ENCODE measurements at places on chromosomes 6 and 20. TPM values are rescaled to one million over a fixed set of nuclear protein-coding genes. Genes with fewer than 3 reads are reported as not detected.

DNA sequence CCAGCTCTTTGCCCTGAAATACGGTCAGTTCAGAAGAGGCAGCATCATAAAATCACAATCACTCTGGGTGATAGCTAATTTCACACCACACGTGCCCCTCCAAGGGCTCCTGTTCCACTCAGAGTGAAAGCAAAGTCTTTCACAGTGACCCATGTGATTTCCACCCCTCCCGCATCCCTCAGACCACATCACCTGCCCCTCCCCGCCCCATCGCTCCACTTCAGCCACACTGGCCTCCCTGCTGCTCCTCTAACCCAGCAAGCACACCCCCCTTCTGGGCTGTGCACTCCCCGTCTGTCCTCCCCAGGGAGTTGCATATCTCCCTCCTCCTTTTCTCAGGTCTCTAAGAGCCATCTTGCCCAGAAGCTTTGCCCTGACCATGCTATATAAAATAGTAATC, 74.5 kb downstream of the PSMG4 start:
- no peak for DNase-seq

- no peak for DNase-seq
Observed at GRCh38 chr20:11727708-11728107, 190.0 kb upstream of the BTBD3 start.

- DNase-seq: no peak
Observed at GRCh38 chr6:156731396-156731795, 45.8 kb upstream of the ARID1B start.

GRCh38 chr6:118771253-118771652, 119.9 kb upstream of the CEP85L start:
- DNase-seq: no peak

- DNase-seq: no peak
Observed at GRCh38 chr6:100695445-100695844, 185.7 kb downstream of the ASCC3 start.

DNA sequence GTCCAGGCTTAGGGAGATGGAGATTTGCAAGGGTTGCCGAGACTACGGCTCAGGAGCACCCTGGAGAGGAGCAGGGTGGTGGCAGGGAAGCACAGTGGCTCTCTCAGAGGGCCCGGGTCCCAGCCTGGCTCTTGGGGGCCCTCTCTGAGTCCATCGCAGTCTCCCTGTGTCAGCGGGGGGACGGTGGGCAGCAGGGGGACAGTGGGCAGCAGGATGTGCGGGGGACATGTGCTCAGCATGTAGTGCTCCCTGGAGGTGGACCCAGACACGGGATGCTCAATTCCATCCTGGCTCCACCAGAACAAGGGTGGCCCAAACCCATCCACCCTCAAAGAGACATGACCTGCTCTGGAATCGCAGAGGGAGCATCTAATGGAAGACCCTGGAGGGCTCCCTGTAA, 43.0 kb upstream of the ZBP1 start:
- DNase-seq: peak; percentile 11

GRCh38 chr6:150238336-150238741, 95.5 kb downstream of the PPP1R14C start:
- no peak for DNase-seq

DNA sequence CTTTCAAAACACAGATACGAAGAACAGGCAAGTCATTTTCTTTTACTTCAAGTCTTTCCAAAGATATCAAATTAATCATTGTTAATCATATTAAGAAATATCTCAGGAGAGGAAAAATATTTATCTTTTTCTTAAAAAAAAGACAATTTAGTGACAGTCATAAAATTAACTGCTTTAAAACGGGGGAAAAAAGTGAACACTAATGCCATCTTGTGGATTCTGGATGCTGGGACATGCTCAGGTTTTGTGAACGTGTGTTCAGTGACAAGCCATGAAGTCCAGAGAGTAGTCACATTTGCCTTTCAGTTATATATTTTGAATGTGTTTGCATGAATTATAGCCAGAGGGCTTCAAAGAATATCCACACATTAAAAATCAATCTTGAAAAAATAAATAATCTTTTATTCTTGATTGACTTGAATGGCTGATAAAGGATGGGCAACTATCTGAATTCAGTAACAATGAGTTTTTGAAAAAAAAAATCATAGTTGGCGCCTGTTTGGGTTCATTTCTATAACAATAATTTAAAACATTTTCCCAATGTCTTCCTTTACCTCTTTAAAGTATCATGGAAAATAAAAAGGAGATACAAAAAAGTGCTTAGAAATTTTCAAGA, 74.7 kb upstream of the NOX3 start:
- DNase-seq: no peak

- DNase-seq: no peak
Observed at GRCh38 chr6:36032261-36032660, 4.7 kb downstream of the MAPK14 start.

DNA sequence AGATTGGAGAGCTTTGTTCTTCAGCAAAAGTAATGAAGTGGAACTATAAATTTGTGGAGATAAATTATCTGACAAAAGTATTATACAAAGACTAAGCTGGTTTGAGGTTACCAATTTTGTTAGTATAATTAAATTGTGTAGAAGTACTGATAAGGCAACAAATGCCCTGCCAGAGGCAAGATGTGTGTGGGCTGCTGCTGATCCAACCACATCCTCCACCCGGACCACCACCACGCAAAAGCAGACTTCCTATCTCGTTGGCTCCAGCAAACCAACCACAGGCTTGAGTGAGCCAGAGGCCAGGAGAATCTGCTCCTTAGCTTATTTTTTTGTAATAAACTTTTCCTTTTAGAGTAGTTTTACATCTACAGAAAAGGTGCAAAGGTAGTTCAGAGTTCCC, 1.1 kb upstream of the MYLK4 start:
- DNase-seq: no peak

- no peak for DNase-seq
Observed at GRCh38 chr6:69580706-69581105, 216.1 kb downstream of the LMBRD1 start.

- no peak for DNase-seq
Observed at GRCh38 chr20:32439132-32439829, 81.2 kb downstream of the ASXL1 start.

DNA sequence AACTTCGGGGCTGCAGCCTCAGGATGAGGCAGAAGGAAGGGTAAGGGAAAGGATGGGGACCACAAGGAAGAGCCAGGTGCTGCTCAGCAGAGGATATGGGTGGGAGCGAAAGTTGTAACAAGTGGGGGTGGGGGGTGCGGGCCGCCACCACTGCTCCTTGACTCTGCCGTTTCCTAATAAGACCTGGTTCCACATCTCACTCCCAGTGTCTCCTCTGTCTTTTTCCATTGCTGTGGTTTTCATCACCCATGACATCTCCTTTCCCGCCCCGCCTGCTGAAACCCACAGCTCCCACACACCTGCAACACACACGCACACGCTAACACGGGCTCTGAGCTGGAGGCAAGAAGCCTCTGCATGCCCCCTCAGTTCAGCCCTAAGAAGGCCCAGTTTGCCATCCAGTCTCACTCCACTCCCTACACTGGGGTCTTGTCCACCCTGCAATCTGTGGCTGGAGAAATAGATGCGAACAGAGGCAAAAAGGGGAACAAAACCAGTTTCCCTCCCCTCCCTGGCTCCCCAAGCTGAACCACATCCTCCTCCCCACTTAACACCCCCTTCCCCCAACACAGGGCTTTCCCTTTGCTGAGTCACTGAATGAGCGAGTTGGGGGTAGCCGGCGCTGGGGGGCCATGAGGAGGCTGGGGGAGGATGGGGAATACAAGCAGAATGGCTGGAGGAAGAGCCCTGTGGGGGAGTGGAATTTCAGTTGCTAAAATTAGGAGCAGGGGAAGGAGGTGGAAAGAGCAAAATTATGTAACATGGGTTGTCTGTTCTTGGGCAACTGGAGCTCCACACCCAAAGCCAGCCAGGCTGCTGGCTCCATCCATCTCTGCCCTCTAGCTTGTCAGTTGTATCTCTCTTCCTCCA, 11.5 kb downstream of the NFKBIL1 start:
- peak; percentile 58 for DNase-seq

DNA sequence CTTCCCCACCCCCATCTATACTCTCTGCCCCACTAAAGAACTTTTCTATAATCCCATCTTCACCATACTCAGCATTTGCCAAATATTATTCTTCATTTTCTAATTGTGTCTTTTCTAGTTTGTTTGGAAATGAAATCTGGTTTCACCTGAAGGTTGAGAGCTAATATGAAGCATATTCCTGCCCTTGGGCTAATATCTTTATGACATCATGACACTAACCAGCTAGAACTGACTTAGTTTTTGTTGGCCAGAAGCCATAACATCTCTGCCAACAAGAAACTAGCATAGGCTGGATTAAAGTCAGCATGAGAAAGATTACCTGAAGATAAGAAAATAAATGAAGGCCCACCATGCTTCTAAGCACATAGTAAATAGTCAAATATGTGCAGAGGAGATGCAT, 16.7 kb downstream of the UNC5CL start:
- DNase-seq: no peak

GRCh38 chr6:152399399-152399798, 237.8 kb downstream of the SYNE1 start:
- DNase-seq: no peak

DNA sequence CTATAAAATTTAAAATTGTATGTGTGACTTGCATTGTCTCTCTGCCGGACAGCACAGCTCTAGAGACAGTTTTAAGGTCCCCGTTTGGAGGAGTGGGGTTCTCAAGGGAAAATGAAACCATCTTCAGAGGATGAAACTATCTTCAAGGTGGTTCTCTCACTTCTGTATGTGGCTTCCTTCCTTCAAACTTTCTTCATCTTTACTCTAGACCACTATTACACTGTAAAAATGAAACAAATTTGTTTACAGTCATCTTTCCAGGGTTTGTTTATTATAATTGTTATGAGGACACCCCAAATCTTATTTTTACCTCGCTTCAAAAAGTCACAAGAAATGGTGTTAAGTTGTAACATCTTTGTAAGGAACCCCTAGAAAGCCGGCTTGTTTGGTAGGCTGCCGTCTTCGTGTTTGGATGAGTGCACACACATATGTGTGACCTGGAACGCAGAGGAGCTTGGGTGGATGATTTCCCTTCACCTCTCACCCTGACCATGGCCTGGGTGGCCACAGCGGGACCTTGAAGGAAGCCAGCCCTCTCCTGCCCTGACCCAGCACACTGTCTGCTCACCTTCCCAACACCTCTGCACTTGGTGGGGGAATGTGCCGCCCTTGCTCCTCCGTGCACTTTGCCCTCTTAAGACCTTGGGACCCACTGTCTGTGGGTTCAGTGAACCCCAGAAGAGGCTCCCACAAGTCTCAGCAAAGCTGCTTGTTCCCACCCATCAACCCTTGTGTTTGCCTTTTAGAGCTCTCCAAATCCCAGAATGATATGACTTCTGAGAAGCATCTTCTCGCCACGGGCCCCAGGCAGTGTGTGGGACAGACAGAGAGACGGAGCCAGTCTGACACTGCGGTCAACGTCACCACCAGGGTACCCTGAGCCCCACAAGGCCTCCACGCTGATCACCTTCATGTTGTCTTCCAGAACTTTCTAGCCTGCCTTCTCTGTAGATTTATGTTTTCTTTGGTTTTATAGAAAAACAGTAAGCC, 67.8 kb downstream of the SYTL3 start:
- DNase-seq: no peak

- no peak for DNase-seq
Observed at GRCh38 chr6:143817621-143818020, 25.5 kb upstream of the LTV1 start.

The SLC17A2 gene
- total RNA-seq: not detected

The TGM3 gene
- not detected for total RNA-seq

The RAET1L gene
- total RNA-seq: not detected

The TFAP2D gene
- total RNA-seq: not detected

The SAMD5 gene
- not detected for total RNA-seq

The PRL gene
- total RNA-seq: not detected

The OR2H1 gene
- total RNA-seq: not detected

The CFB gene
- 0.29 TPM for total RNA-seq

The TFAP2A gene
- not detected for total RNA-seq

The BANF2 gene
- not detected for total RNA-seq

The CYP39A1 gene
- total RNA-seq: not detected
